Urinary bladder (tissue), 4 donors: ENCODE measurements at places on chromosomes 3 and 15. TPM values are rescaled to one million over a fixed set of nuclear protein-coding genes. Genes with fewer than 3 reads are reported as not detected.

RBPMS2 gene
- 90.9 TPM for polyA plus RNA-seq

GRCh38 chr3:43966530-43966929, 275.2 kb upstream of the TOPAZ1 start:
- DNase-seq = no peak

GRCh38 chr3:98587654-98588053, 5.8 kb downstream of the CPOX start:
- no peak for DNase-seq

GRCh38 chr3:16494094-16494493, 19.4 kb downstream of the RFTN1 start:
- DNase-seq = no peak

IL16 gene
- polyA plus RNA-seq = 20.7 TPM

MST1 gene
- 11.2 TPM for polyA plus RNA-seq

CD96 gene
- 2.1 TPM for polyA plus RNA-seq

- no peak for DNase-seq
These were observed 10.7 kb downstream of the TADA3 start for GRCh38 chr3:9781551-9781950.

- peak; percentile 14 for DNase-seq
These were observed 1.2 kb upstream of the ZBTB20 start for GRCh38 chr3:115148142-115148790.

IGDCC3 gene
- 0.13 TPM for polyA plus RNA-seq

GRM7 gene
- polyA plus RNA-seq = 2.3 TPM

ILDR1 gene
- 1.2 TPM for polyA plus RNA-seq

GRCh38 chr15:79406210-79406609, 25.9 kb upstream of the MINAR1 start:
- no peak for DNase-seq

DNA sequence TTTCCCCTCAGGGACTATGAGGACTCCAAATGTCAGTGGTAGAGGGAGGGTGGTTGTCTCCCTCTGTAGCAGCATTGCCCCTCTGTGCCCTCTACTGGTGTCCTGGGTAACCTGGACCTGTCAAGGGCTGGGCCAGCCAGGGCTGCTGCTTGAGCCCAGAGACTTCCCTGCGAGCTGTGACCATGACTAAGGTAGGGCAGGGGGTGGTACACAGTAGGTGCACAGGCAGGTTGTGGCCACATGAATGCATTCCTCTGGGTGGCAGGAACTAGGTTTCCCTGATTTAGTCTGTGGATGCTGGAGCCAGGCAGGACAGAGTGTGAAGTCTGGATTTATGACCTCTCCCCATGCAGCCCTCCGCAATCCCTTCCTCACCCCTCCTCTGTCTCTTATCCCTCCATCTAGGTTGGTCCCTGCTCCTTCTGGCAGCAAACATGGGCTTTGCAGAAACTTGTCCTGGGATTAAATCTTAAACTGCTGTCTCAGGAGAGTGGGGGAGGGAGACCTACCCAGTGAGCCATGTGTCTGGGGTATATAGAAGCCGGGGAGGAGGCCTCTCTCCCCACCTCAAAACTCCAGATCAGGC, 8.7 kb upstream of the SEMA3F start:
- DNase-seq = no peak

ADAMTS17 gene
- polyA plus RNA-seq = 2.8 TPM

- no peak for DNase-seq
These were observed 879 bp upstream of the SEC13 start for GRCh38 chr3:10321630-10322351.

GRCh38 chr3:30188713-30189112, 417.7 kb upstream of the TGFBR2 start:
- DNase-seq = no peak

DNA sequence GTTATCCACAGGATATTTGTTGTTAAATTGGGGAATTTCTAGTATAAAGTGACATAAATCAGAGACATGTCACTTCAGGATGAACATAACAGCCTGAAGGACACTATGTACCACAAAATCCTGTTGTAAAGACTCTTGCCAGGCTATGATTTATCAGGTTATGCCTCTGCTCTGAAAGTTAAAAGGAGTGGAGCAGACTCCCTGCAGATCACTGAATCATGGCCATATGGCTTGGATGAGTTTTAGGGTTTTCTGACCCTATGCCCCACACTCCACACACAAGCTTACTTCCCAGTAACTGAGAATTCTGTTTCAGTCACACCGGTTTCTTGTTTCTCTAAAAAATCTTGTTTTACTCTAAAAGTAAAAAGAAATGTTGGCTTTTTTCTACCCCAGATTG, 869.4 kb downstream of the NAALADL2 start:
- no peak for DNase-seq

GRCh38 chr15:44099671-44100070, 95.4 kb downstream of the FRMD5 start:
- no peak for DNase-seq

- no peak for DNase-seq
These were observed 273.0 kb upstream of the COL8A1 start for GRCh38 chr3:99365396-99365795.
